AG10803 (cell line): ENCODE measurements at places on chromosomes 7 and 10.

- no peak for DNase-seq
Observed at GRCh38 chr10:101079874-101080273, 18.1 kb downstream of the KAZALD1 start.

GRCh38 chr7:96320442-96320841 is 1.5 kb downstream of the SLC25A13 start:
- no peak for DNase-seq

GRCh38 chr7:102991540-102992214 is 78.9 kb downstream of the LRRC17 start:
- peak; percentile 86 for DNase-seq

GRCh38 chr7:127731431-127732080 is 79.6 kb downstream of the SND1 start:
- no peak for DNase-seq

DNA sequence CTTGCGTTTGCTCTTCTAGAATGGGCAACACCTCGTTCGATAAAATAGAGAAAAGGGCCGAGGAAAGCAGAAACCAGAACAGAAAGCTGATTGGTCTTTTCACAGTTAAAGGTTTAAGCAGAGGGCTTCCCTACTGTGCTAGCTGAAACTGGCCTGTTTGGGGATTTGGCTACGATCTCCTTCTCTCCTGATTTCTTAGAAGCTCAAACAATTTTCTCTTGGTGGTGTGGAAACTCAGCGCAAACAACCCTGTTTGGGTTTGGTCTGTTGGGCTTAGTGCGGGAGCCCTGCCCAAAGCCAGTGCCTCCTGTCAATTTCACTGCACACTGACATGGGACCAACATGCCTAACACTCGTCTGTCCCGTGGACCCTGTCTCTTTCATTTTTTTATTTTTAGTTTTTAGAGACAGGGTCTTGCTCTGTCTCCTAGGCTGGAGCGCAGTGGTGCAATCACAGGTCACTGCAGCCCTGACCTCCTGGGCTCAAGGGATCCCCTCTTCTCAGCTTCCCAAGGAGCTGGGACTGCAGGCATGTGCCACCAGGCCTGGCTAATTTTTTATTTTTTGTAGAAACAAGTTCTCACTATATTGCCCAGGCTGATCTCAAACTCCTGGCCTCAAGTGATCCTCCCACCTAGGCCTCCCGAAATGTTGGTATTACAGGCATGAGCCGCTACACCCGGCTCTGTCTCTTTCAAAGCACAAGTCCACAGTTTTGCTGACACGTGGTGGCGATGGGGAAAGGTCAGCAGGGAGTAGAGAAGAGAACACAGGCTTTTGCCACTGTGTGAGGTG is 16.5 kb upstream of the BNIP3 start:
- DNase-seq, result no peak

DNA sequence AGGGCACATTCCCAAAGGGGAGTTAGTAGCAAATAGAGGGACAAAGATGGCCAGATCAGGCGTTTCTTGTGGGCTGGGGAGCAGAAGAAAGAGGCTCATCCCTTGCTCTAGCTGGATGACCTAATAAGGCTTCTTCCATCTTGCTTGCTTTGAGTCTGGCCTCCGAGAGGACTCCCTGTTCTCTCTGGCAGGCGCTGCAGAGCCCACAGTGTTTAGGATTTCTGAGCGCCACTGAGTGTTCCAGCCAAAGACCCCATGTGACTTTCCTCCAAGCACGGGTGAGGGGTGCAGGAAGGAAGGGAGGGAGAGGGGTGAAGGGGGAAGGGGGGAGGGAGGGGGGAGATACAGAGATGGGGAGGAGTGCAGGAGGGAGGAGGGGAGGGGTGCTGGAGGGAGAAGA is 203.8 kb upstream of the SVIL start:
- DNase-seq, result no peak

DNA sequence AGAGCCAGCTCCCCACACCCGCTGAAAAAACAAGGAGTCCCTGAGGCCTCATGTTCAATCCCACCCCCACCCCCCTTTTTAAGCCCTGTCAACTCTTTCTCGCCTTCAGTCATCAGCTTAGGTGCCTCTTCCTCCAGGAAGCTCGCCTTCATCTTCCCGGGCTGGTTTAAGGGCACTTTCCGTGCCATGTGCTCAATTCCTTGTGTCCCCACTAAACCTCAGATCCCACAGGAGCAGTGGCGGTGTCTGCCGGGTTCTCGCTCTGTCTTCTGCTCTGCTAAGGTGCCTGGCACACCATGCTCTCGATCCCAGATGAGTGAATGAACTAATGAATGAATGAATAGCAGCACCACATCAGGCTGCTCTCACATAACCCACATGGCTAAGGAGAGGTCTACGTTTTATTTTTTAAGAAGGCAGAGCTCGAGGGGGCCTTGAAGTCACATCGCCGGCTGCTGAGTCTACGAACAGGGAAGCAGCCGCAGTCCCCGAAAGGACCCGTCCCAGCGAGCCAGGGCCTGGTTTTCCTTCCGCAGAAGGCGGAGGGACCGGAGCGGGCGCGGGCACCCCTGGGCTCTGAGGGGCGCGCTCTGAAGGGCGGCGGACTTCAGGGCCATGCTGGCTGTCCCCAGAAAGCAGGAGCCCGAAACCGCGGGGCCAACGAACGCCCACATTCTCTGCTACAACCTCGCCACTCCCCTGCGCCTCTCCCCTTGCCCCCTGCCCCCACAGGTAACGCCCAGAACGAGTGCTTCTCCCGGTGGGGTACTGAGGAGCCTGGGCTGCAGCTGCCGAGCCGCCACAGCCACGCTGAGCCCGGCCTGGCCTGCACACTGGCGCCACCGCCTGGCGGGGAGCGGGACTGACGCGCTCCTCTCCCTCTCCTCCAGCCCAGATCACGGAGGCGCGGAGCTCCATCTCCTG is 73.4 kb upstream of the KCNMA1 start:
- DNase-seq, result peak; percentile 42

DNA sequence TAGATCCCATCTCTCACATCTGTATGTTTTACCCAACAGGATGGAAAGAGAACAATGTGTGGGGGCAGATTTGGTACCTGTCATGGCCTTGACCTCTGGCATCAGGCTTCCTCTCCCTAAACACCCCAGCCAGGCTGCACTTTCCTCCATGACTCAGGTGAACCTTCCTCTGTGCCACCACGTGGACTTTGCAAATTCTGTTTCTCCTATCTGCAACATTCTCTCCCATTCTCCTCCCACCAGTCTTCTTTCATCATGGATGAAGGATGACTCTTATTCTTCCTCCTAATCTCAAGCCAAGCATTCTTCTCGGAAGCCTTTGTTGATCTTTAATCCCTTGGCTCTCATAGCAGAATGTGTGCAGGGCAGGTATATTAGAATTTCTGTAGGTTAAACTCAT is 355.4 kb downstream of the KCNMA1 start:
- no peak for DNase-seq

DNA sequence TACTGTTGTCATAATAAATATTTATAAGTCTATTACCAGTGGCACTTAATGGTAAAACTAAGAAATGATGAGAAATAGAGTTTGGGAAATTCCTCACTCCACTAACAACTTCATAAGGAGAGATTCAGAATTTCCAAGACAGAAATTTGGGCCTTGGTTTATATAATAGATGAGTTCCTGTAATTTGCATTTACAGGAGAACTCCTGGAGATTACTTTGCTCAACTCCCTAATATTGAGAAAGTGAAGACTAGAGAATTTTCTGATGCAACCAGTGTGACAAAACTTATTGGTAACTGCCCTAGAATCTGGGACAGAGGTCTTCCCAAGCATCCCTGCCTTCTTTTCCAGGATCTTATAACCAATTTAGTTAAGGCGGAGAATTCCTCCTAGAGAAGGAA is 49.1 kb upstream of the GSAP start:
- DNase-seq, result peak; percentile 18

GRCh38 chr7:84100866-84101265 is 93.7 kb downstream of the SEMA3A start:
- peak; percentile 29 for DNase-seq

DNA sequence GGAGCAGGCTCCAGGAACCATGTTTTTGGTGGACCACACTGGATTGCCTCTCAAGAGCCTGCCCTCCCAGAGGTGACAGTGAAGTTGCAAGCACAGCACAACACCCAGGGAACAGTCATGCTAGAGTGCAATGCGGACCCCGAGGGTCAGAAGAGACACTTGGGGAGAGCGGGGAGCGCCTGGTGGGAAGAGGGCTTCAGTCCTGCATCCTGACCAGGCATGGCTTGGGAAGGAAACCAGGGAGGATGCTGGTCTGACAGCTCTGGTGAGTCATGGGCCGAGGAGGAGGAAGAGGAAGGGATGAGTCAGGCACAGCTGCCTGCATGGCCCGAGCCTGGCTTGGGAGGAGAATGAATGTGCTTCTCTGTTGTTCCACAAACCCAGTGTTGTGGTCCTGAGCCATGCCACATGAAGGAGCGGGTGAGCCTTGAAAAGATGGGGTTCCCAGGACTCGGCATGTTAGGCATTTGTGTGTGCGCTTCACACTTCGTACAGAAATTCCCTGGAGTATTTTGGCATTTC is 29.5 kb upstream of the ANKRD2 start:
- DNase-seq, result peak; percentile 99

DNA sequence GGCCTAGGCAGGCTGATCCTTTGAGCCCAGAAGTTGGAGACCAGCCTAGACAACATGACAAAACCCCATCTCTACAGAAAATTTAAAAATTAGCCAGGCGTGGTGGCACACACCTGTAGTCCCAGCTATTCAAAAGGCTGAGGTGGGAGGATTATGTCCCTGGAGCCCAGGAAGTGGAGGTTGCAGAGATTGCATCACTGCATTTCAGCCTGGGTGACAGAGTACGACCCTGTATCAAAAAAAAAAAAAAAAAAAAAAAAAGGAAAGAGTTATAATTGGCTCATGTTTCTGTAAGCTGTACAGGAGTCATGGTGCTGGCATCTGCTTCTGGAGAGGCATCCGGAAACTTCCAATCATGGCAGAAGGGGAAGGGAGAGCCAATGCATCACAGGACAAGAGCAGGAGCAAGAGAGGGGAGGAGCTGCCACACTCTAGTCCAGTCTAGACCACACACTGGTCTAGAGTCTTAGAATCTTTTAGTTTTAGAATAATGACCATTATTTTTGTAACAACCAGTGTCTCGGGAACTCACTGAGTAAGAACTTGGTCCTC is 16.8 kb downstream of the DOCK1 start:
- peak; percentile 87 for DNase-seq

DNA sequence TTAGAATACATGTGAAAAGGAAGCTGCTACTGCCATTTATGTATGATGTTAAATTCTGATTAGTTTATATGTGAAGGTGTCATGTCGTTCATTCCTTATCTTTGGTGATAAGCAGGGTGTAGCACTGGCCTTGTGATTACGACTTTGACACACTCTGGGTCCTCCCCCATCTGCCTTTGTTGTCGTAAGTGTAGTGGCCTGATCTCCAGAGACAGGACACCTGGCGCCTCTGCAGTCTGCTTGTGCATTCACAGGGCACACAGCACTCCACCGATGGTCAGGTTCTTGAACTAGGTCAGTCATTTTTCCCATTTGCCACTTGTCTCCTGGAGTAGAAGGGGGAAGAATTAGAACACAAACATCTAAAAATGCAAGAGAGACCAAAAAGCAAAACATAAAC is 186.0 kb downstream of the PRKCQ start:
- no peak for DNase-seq

DNA sequence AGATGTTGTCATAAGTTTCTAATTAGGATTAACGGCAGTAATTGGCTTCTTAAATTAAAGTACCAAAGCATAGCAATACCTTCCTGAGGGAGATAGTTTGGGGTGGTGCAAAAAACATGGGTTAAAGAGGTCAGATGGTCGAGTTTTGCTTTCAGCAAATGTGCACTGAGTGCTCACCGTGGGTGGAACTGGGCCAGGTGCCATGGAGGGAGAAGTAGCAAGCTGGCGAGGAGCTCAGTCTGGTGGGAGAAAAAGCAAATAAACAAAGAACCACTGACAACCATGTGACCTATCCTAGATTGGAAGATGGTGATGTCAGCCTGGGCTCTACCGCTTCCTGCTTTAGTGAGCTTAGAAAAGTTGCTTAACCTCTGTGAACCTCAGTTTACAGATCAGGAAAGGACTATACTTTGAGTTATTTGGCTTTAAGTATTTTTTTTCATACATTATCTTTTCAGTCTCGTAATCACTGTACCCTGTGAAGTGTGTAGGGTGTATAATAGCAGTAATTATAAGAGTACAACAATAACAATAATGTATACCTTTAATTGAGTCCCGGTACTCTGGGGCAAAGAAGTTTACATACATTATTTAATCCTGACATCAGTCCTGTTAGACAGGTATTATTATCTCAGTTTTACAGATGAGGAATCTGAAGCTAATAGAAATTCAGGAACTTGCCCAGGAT is 69.0 kb upstream of the PDCD4 start:
- peak; percentile 81 for DNase-seq

DNA sequence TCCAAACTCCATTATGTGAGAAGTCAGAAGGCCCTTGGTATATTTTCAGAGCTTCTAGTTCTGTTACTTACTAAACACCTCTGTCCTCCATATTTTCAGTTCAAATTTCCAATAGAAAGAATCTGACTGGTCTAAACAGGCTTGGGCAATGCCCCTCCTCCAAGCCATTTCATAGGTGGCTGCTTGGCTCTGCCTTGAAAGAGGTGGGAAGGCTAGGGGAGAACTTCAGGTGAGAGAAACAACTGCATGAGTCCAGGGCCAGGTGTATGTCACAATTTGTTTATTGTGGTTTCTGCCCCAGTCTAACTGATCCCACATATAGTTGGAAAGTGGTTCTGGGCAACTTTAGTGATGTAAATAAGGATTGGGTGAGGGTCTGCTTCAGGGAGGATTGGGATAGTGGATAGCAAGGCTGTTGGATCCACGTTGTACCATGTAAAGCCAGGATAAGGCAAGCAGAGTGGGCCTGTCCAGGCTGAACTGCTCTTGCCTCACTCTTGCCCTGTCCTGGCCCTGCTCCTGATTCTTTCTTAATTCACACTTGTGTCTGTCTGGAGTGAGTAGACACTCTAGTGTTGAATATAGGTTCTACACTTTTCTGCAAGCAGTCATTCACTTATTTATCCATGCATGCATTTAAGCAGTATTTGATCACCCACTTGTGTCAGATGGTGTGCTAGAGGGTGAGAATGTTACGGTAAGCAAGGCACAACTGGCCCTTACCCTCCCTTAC is 67.5 kb upstream of the COMTD1 start:
- DNase-seq, result no peak

GRCh38 chr10:2981361-2981801 is 86.0 kb upstream of the PFKP start:
- no peak for DNase-seq

- DNase-seq, result peak; percentile 76
Observed at GRCh38 chr10:99917963-99918825, 91.6 kb downstream of the DNMBP start.

DNA sequence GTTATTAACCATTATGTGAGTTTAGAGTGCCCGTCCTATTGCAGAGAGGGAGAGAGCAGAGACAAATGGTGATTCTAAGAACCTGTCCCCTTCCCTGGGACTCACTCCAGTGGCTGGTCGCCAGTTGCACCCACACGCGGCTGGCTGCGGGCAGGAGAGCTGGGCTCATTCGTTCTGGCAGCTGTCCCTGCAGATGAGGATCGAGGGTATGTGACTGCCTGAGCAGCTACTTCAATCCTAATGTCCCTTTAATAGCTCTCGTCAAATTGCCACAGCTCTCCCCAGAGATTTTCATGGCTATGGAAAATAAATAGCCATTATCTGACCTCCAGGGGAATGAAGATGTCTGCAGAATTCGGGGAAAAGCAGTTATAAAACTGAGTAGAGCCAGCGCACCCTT is 41.6 kb downstream of the RBM28 start:
- no peak for DNase-seq
